Right lobe of liver (tissue), 6 donors: ENCODE measurements at places on chromosomes 7 and 10.

- DNase-seq: no peak
- H3K4me3 ChIP-seq: no peak overlapping the region
- H3K36me3 ChIP-seq: no peaks in the 10 kb centered on the region
These were observed 11.0 kb downstream of the GLCCI1 start for GRCh38 chr7:7979558-7979957.

DNA sequence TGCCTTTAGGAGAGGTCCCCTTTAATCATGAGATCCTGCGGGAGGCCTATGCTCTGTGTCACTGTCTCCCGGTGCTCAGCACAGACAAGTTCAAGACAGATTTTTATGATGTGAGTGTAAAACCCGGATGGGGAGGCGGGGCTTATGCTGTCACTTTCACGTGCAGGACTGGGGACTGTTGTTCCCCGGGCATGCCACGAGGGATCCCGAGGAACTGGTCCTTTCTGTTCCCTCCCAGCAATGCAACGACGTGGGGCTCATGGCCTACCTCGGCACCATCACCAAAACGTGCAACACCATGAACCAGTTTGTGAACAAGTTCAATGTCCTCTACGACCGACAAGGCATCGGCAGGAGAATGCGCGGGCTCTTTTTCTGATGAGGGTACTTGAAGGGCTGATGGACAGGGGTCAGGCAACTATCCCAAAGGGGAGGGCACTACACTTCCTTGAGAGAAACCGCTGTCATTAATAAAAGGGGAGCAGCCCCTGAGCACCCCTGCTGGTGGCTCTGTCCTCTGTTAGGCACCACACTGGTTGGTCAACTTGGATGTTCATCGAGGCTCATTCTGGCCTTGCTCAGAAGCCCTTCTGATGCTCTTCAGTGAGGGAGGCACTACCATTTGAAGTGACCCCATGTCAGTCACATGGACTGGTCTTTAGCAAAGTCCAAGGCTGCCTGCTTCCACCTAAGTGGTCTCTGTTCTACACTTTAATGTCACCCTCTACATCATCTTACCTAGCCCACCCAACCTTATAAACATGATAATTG is 2.8 kb downstream of the COPS6 start:
- no peak for DNase-seq
- H3K27me3 ChIP-seq: no peaks in the 10 kb centered on the region
- H3K27ac ChIP-seq: no peak overlapping the region
- H3K36me3 ChIP-seq: peaks cover 51% of the 10 kb centered on the region

DNA sequence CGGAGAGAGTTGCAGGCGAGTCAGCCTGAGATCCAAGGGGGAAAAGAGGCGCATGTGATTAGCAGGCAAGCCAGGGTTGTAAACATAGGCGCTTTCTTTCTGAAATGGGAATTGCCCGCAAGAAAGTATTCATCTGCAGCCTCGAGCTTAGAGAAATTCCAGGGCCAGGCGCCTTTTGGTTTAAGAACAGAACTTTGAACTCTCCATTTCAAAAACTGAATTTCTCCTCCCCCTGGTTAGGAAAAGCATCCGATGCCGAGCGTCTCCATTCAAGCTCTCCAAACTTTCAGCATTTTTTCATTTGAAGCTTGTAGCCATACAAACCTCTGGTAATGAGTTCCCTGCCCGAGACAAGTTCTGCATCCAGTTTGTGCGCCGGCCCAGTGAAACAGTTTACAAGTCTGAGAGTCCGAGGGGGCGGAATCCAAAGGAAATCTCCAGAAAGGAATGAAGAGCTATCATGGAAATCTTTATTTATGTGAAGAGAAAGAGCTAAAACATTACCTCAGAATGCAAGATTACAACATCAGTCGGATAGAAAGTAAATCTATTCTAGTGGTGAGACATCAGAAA is 69.9 kb downstream of the FAM204A start:
- no peak overlapping the region for H3K4me3 ChIP-seq
- no peaks in the 10 kb centered on the region for H3K4me1 ChIP-seq

DNA sequence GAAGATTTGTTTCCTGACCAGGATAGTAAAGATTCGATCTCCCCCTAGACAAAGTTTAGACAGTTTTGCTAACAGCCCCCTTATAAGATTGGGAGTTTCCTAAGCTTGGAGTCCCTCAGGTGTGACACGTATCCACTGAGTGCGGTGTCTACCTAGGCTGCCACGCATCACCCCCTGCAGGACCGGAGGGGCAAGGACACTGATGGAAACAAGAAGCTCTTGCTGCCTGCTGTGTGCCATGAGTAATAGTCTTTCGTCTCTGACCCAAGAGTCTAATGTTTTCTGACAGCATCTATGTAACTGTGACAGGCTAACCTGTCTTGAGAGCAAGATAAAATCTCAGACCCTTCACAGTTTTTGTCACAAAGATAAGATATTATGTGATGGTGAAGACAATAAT is 173.5 kb downstream of the SEMA3E start:
- H3K27ac ChIP-seq: no peak overlapping the region
- no peaks in the 10 kb centered on the region for H3K4me1 ChIP-seq
- H3K27me3 ChIP-seq: no peaks in the 10 kb centered on the region
- H3K4me3 ChIP-seq: no peak overlapping the region
- no peaks in the 10 kb centered on the region for H3K36me3 ChIP-seq
- DNase-seq: no peak

GRCh38 chr10:7605565-7606295 is 61.0 kb downstream of the ITIH5 start:
- no peak overlapping the region for H3K4me3 ChIP-seq
- no peak for DNase-seq
- H3K4me1 ChIP-seq: no peaks in the 10 kb centered on the region
- H3K36me3 ChIP-seq: no peaks in the 10 kb centered on the region
- H3K27me3 ChIP-seq: no peaks in the 10 kb centered on the region
- no peak overlapping the region for H3K27ac ChIP-seq
